ENCODE measurements at places on chromosomes 13 and 19.

- DNase-seq: no peak
Measured at GRCh38 chr13:30319655-30320054, 12.3 kb upstream of the KATNAL1 start.

DNA sequence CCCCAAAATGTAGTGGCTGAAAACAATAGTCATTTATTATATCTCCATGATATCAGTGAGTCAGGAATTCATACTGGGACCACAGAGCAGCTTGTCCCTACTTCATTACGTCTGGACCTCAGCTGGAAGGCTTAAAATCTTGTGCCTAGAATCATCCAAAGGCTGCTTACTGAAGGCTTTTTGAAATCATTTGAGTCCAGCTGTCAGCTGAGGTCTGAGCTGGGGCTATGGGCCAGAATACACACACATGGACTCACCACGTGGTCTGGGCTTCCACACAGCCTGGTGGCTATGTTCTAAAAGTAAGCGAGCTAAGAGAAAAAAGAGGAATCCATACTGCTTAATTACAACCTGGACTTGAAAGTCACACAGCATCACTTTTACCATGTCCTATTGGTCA is 209.2 kb downstream of the KCTD12 start:
- no peak for DNase-seq

DNA sequence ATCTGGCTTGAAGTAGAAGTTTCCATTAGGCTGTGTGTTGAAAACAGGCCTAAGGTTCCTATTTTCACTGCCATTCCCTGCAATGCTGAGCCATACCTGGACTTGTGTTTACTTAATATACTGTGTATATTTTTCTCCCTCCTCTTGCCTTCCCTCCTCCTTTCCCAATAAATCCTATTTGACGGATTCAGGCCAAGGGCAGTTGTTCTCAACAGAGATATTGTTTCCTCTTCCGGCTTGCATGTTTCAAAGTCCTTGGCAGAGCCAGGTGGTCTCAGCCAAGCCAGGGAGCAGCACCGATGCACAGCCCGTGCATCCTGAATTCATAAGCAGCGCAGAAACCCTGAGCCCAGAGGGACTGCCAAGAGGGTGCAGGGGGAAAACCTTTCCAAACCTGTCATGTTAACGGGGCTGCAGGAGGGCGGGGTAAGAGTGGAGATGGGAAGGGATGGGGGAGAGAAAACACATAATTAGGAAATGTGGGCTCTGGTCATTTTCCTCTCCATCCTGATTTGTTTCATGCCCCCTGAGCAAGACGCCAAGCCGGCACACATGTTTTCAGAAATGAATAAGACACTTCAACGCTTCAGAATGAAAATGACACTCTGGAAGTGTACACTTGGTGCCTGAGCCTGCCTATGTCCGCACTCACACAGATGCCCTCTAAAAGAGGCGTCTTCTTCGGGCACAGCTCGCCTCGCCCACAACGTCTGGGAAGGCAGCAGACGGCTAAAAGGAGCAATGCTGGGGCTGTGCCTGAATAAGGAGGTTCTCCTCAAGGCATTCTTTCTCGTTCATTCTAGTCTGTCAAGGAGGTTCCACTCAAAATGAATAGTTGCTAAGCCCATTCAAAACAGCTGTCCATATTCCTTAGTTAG is 149.3 kb upstream of the UBL3 start:
- no peak for DNase-seq

DNA sequence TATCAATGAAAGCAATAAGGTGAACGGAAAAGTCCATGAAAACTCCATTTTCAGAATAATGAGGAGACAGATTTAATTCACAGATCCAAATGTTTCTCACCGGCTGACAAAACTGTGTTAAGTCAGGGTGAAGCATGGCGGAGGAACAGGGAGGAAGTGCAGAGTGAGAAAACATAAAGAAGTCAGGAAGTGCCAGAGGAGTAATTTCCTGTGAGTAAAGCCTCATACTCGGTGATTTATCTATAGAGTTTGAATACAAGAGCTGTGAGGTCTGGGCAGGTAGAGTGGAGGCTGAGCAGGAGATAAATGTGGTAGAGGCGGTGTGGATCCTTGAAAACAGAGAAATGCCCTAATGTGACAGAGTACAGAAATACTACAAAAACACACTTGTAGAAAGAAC is 11.4 kb downstream of the CARD8 start:
- DNase-seq: no peak

- peak; percentile 48 for DNase-seq
Measured at GRCh38 chr19:18610556-18611326, 1.9 kb upstream of the TMEM59L start.

DNA sequence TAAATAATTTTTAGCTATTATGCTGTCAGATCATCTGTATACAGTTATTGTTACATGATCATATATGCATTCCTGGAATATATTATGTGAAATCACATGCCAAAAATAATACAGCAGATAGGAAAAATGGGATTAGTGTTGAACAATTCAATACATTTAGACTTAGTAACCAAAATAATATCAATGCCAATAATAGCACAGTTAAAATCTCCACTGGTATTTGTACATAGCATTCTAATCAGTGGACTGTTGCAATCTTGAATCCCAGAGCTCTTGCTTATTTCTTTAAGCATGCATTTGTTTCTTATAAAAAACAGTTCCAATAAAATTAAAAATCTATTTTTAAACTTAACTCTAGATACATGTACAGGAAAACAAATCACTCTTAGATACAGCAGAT is 2772.2 kb downstream of the PCDH9 start:
- DNase-seq: no peak

DNA sequence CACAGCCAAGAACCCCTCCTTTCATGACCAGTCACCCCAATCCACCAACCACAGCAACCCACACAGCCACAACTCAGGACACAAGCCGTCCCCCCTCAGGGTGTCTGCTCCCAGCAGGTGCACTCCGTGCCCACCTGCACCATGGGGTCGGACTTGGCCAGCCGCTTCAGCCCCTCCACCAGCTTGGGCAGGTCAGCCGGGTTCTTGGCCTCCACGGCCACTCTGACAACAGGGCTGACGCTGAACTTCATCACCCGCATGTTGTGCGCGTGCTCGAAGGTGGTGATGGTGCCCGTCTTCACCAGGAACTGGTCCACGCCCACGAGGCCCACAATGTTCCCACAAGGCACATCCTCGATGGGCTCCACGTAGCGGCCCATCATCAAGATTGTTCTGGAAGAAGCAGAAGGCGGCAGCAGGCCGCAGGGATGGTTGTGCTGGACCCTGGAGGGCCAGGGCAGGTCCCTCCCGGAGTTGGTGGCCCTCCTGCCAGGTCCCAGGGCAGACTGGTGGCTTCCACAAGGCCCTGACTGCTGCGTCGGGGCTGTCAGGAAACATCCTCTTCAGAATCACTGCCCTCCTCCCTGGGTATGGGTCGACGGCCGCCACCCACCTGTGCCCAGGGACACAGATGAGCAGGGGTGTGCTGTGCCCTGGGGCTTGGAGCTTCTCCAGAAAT is 5.5 kb downstream of the EEF2 start:
- DNase-seq: no peak

DNA sequence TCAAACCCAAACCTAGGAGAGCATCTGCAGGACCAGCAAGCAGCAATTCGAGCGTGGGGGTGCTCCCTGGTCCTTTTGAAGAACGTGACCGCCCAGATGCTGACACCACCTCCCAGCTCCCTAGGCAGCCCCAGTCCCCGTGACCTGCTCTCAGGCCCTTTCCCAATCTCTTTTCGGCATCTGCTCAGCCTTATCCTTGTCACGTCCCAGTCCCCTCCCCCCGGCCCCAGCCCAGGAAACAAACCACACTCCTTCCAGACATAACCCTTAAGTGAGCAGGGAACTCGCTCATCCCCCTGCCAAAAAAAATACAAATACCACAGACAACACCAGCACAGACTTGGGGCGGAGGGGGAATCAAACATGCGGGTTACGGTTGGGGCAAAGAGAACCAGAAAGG is 3.3 kb downstream of the MLLT1 start:
- no peak for DNase-seq

DNA sequence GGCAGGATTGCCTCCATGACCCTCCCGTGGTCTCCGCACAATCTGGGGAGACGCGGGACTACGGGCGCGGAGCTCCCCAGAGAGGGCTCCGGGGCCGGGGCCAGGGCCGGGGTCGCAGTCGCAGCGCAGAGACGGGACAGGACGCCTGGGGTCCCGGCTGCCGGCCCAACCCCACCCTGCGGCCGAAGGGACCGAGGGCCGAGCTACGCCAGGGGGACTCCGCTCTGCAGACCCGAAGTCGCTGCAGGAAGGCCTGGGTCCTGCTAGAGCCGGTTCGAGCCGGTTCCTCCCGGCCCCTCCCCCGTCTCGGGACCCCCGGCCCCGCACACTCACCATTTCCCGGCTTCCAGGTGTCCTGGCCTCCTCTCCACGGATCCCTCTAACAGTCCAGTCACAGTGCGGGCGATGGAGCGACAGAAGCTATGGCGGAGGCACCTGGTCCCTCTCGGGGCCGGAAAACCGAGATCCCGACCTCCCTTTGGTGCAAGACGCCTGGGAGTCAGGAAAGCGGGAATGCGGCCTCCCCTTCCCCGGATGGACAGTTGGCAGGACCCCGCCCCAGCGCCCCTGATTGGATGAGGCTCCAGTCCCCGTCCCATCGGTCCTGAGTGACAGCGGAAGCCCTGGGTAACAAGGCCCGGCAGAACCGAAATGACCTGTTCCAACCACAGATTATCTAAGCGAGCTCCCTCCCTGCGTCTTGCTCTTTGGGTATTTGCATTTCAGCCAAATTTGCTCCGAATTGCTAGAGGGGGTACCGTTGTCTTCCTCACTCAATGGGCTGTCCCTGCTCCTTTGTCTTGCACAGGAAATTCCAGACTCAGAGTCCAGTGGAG is at the start of gene ZNF625:
Gene ZNF625 (minus strand): TSS at position 512 of the 836 bp plus-strand sequence. CDS start 176 bp downstream, at position 336.
- DNase-seq: peak; percentile 92

- no peak for DNase-seq
Measured at GRCh38 chr19:10726268-10726667, 8.4 kb downstream of the DNM2 start.

- peak; percentile 45 for DNase-seq
Measured at GRCh38 chr19:35278578-35279284, 3.6 kb upstream of the HAMP start.

DNA sequence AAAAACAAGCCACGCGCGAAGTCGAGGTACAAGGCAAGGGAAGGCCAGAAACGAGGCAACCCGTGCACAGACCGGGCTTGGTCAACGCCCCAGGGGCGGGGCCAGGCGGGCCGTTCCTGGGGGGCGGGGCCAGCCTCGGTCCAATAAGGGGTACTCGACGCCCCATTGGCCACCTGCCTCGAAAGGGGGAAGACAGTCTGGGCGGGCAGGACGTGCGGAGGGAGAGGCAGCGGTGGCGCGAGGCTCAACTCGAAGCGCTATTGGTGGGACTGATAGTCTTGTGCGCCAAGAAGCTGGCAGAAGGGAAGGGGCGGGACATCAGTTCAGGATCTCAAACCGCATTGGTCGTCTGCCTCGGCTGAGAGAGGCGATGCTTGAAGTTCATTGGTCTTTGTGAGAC is at the start of gene LYPD4:
Gene LYPD4 (minus strand): TSS at position 83 of the 400 bp plus-strand sequence. CDS start 5,398 bp downstream, outside the sequence.
- no peak for DNase-seq

DNA sequence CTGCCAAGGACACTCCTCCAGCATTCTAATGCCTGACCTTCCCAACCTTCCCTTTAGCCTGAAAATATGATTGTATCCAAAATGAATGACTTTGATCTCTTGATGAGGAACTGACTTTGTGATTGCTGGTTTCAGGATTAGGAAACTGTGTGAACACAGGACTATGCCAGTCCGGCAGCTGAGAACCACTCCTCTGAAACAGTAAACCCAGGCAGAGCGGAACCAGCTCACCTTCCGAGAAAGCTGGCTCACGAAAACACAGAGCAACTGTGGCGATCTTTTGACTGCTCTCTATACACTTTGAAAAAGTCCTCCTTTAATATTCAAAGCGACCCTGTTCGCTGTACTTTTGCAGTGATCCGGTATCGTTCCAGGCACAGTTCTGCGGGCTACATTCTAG is 258.8 kb upstream of the IRS2 start:
- DNase-seq: no peak

DNA sequence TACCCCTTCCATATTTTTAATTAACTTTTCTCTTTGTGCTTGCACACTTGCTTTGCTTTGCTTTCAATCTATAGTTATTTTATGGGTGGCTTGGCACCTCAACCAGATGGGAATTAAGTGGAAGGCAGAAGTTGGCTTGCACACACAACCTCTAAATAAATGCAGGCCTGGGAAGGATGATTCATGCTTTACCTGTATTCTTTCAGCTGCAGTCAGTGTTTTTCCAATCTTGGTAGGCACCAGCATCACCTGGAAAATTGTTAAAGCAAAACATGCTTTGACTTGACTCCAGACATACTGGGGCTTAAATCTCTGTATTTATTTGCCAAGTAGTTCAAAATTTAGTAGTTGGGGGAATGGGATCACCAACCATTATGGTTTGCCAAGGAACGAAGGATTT is 543.0 kb downstream of the GPC6 start:
- DNase-seq: no peak

- no peak for DNase-seq
Measured at GRCh38 chr13:109206616-109207015, 577.2 kb downstream of the MYO16 start.

DNA sequence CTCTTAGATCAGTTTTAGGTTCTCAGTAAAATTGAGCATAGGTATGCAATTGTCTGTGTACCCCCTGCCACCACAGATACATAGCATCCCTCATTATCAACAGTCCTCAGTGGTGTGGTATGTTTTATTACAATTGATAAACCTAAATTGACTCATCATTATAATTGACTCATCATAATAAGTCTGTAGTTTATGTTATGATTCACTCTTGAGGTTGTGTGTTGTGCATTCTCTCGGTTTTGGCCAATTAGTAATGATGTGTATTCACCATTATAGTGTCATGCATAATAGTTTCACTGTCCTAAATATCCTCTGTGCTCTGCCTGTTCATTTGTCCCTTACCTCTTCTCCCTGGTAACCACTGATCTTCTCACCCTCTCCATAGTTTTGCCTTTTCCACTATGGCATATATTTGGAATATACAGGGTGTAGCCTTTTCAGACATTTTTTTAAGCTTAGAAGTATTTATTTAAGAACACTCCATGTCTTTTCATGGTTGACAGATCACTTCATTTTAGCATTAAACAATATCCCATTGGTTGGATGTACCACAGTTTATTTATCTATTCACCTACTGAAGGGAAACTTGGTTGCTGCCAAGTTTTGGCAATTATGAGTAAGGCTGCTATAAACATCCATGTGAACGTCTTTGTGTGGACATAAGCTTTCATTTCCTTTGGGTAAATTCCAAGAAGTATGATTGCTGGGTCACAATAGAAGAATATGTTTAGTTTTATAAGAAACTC is 1620.6 kb upstream of the MIR17HG start:
- DNase-seq: no peak

- no peak for DNase-seq
Measured at GRCh38 chr19:55384131-55384919, at the start of gene TMEM238. Gene TMEM238, minus strand, starts transcription at chr19:55384292. Its CDS starts 33 bp downstream, at chr19:55384259.

DNA sequence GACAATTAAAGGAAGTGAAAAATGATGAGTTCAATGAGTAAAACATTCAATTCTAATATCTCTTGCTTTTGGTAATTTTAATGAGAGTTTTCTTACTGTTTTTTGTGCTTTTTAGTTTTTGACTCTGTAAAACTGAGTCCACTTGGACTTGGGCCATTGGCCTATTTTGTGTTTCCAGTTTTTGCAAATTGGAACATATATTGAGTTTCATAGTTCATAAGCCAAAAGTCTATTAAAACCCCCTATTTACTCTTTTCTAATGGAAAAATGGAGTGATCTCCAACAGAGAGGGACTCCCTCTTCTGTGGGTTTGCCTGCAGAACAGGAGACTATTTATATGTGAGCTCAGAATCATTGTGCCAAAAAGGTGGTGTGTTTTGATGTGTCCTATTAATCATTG is 219.7 kb upstream of the SPRY2 start:
- DNase-seq: no peak

GRCh38 chr19:13906521-13906904 is 512 bp downstream of the CC2D1A start:
- DNase-seq: no peak

Measured in RWPE2 (cell line).